ENCODE measurements at places on chromosomes 6 and 20.

DNA sequence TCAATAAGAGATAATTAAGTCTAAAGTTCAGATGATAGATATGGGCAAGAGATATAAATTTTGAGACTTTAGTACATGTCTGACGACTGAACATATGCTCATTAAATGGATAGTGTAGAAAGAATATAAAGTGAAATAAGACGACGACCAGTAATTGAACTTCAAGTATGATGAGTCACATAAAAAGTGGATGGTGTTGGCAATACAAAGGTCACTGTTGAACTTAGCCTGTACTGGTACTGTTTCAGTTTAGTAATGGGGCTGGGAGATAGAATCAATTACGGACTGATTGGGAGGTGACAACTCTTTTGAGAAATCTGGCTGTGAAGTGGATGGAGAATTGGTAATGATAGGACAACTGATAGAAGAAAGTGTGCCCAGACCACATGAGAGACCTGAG lies 68.1 kb downstream of the IBTK start:
- no peak for DNase-seq

GRCh38 chr20:49323622-49324238 lies 45.9 kb upstream of the ZNFX1 start:
- DNase-seq: peak; percentile 67

DNA sequence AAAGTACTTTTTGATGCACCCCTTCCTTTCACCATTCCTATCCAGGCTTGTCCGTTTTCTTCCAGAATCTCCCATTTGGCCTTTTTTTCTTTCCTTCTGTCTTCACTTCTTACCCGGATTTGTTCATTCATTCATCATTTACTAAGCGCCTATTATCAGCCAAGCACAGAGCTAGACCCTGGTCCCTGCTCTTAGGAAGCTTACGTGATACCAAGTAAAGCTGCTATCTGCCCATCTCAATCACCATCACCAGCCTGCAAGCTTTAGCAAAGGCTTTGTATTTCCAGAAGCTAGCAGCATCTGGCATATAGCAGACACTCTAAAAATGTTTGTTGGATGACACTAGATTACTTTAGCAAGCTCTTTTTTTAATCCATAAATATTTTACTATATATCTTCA lies 4.8 kb downstream of the NDRG3 start:
- no peak for DNase-seq

GRCh38 chr6:131917318-131917717 lies 33.9 kb downstream of the CCN2 start:
- DNase-seq: no peak

GRCh38 chr6:135576055-135576454 lies 78.5 kb upstream of the AHI1 start:
- DNase-seq: peak; percentile 43

DNA sequence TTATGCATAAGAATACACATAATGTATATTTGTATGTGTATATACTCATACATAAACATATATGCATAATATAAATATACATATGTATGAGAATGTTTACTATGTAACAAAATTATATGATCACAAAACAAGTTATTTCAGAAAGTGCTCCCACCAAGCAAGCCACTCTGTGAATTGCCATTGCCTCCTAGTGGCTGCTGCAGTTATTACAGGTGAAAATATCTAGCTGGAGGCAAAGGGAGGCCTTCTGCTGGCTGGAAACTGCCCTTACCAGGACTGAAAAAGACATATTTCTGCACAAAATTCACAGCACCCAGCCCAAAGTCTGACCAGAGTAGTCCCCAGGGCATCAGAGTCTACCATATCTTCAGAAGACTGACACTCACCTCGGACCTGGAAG lies 14.4 kb upstream of the ADAM33 start:
- no peak for DNase-seq

DNA sequence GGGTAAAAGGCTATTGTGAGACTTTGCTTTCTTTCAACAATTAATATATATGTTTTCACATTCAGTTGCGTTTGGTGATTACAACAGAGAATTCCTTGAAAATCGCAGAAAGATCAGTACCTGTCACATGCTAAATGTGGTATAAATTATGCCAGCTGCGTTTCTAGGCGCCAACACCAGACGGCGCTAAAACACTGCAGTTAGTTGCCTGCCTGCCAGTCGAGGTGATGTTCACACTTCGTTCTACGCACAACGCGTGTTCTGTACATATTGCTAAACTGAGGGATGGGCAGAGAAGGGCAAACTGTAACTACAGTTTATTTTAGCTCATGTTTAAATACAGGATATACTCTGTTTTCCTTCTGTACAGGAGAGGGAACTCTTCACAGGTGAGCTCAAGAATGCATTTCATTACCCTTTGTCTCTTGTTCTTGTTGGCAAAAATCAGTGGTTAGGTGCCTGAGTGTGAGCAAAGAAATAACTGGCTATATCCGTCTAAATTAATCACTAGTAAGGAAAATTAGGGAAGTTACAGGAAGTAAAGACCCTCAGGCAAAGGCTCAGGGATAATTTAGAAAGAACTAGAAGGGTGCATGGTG lies 100.1 kb upstream of the RGS17 start:
- DNase-seq: peak; percentile 54

- no peak for DNase-seq
Observed at GRCh38 chr6:152148412-152148811, 340.9 kb downstream of the ESR1 start.

- no peak for DNase-seq
Observed at GRCh38 chr6:134495203-134495889, 177.4 kb upstream of the SGK1 start.
